ENCODE measurements at places on chromosomes 7 and 10. TPM values are rescaled to one million over a fixed set of nuclear protein-coding genes. Genes with fewer than 3 reads are reported as not detected.

DNA sequence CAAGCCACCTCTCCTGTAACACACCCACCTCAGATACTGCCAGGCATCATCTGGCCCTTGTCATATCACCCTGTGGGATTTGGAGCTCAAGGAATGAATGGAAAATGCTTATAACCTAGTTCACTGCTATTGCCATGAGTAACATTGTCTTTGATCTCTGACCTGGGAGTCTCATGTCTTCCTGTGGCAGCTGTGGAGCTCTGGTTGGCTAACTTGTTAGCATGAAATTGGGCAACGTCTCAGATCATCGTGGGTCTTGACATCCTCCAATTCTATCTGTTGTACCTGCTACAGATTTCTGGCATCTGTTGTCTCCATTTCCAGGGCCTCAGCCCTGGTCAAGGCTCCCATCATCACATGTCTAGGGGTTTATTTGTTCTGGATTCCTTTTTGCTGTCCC lies 2.2 kb upstream of the TMEM270 start:
- DNase-seq: no peak

Gene SPDYE6
- 5.2 TPM for total RNA-seq

Gene MLXIPL
- total RNA-seq: 215 TPM

DNA sequence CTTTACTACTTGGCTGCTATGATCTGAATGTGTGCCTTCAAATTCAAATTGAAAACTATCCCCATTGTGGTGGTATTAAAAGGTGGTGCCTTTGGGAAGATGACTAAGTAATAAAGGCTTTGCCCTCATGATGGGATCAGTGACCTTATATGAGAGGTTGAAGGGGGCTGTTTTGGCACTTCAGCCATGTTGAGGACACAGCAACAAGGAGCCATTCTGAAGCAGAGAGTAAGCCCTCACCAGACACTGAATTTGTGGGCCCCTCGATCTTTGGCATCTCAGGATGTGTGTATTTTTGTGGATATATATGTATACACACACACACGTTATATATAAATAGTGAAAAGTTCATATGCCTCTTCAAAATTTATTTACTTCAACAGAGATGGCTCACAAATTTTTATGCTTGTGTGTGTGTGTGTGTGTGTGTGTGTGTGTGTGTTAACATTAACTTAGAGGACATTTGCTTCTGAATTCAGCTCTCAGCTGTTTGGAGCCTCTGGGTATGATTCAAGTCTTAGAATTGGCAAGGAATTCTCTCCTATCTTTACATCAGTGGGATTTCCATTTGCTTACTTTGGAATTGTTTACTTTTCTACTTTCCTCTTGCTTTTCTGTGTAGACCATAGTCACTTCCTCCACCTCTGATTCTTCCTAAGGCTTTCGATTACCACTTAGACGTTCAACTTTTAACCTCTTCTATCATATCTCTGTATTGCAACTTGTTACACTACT lies 66.6 kb downstream of the MAGI2 start:
- DNase-seq: no peak
